ENCODE measurements at places on chromosomes 1 and 21.

- DNase-seq: no peak
Measured at GRCh38 chr1:26300578-26301275, 5.7 kb downstream of the UBXN11 start.

DNA sequence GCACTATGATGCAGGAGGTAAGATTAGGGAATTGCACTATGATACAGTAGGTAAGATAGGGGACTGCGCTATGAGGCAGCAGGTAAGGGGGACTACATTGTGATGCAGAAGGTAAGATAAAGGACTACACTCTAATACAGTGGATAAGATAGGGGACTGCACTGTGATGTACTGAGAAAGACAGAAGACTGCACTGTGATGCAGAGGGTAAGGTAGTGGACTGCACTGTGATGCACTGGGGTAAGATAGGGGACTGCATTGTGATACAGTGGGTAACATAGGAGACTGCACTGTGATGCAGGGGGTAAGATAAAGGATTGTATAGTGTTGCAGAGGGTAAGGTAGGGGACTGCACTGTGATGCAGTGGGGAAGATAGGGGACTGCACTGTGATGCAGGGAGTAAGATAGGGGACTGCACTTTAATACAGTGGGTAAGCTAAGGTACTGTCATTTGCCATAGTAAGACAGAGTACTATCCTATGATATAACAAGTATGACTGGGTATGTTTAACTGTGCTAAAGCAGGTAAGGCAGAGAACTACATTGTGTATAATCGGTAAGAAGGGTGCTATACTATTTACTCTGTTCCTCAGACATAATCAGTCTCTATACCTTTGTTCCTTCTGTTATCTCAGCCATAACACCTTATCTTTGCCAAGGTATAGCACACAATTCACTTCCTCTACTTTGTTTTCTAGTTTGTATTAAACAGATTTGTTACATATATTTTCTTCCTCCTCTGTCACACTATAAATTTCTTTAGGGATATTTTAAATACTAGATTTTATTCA, 208.5 kb downstream of the BARHL2 start:
- no peak for DNase-seq

DNA sequence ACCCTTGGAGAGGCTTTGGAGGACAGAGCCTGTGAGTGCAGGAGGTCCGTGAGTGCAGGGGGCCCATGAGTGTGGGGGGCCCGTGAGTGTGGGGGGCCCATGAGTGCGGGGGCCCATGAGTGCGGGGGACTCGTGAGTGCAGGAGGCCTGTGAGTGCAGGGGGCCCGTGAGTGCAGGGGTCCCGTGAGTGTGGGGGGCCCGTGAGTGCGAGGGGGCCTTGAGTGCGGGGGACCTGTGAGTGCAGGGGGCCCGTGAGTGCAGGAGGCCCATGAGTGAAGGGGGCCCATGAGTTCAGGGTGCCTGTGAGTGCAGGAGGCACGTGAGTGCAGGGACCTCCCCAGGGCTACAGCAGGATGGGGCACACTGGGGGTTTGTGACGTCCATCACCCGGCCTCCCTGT, 108.3 kb upstream of the TTC34 start:
- no peak for DNase-seq

DNA sequence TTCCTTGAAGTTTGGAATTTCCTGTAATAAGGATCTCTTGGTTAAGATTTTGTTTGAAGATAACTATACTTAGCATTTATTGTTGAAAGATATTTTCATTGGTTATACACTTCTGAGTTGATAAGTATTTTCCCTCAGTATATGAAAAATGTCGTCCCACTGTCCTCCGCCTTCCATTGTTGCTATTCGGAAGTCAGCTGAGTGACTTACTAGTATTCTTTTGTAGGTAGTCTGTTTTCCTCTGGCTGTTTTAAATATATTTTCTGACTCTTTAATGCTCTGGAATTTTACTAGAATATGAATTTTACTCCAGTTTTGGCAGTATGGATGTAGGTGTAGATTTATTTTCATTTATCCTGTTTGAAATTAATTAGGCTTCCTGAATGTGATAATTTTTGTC, 498.7 kb upstream of the NFIA start:
- DNase-seq: no peak

- DNase-seq: no peak
Measured at GRCh38 chr1:19430121-19431068, 54.9 kb downstream of the CAPZB start.

DNA sequence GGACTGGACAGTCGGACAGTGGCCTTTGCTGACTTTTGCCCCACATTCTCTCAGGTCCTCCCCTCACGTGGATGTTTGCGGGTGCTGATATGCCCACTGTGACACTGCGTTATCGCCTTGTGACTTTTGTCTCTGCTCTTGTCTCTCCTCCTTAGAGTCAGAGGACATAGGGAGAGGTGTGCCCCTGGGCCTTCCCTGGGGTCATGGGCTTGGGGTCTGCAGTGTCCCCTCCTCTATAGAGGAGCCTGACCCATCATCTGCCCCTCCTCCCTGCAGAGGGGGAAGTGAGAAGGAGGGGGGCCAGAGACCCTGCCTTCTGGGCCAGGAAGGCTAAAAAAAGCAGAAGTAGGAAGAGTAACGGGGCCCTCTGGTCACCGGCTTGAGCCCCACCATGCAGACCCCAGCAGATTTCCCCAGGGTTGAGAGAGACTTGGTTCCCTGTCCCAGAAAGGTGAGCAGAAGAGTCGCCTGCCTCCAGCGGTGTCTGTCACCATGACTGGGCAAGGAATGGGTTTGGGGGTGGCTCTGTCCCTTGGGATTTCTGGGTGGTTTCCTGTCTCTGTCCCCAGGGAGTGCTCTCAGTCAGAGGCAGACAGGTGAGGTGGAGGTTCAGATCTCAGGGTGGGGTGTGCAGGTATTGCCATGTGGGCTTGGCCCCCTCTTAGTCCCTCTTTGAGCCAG, 13.3 kb downstream of the RPS6KA1 start:
- no peak for DNase-seq

- DNase-seq: no peak
Measured at GRCh38 chr1:24927473-24927872, 2.6 kb downstream of the RUNX3 start.

- no peak for DNase-seq
Measured at GRCh38 chr1:88401313-88401712, 282.8 kb upstream of the PKN2 start.

Measured in activated CD4-positive, alpha-beta T cell treated with anti-CD3 and anti-CD28 coated beads, Interleukin-2, amount 50 U/mL, for 48 hours (primary cell).